GM23248 (cell line): ENCODE measurements at places on chromosomes 6 and 20. TPM values are rescaled to one million over a fixed set of nuclear protein-coding genes. Genes with fewer than 3 reads are reported as not detected.
A peak's percentile ranks its signal among the peaks of the same experiment; 100 is the strongest.

DNA sequence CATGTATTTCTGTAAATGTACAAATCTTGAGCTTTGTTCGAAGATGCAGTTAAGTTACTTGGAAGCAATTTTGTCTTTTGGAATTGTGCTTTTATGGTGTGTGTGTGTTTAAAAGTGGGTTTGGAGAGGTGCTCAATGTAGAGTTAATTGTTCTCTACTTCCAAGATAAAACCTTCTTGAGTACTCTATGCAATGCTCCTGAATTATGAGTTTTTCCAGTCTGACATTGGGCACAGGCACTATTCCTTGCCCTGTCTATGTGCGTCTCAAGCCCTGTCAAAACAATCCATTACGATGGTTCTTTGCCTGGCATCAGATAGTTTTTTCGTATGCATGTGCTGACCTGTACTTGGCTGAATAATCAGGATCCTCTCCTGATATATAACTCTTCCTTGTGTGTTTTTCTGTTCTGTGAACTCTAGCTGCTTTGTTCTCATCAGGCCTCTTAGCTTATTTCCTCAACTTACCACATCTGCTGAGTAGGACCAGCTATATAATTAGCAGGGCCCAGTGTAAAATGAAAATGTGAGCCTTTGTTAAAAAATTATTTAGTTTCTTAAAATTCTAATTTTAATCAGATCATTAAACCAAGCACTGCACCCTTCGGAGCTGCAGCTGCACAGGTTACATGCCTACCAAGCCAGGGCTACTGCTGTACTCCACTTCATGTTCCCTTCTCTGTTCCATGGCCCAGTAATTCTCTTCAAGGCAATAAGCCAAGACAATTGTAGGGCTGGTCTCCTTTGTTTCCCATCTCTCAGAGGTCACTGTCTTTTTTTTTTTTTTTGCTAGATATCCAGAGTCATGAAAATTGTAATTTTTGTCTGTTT is 160.1 kb downstream of the ZFAND3 start:
- no peak for DNase-seq

HLA-DQA2 gene
- not detected in 2 replicates for polyA plus RNA-seq

CST5 gene
- not detected in 2 replicates for polyA plus RNA-seq

GRCh38 chr20:36775196-36775595 is 1.6 kb upstream of the DSN1 start:
- peak; percentile 22 for DNase-seq

NKAPL gene
- 3.2 and 3.5 TPM in 2 replicates for polyA plus RNA-seq

DDR1 gene
- 16.9 and 17.5 TPM in 2 replicates for polyA plus RNA-seq

WFDC13 gene
- not detected in 2 replicates for polyA plus RNA-seq

HLA-DRA gene
- polyA plus RNA-seq = 0.80 and 2.0 TPM in 2 replicates

GRCh38 chr6:155604991-155605390 is 149.4 kb upstream of the NOX3 start:
- no peak for DNase-seq
